ENCODE measurements at places on chromosomes 11 and 22. TPM values are rescaled to one million over a fixed set of nuclear protein-coding genes. Genes with fewer than 3 reads are reported as not detected.
A peak's percentile ranks its signal among the peaks of the same experiment; 100 is the strongest.

Gene DRICH1
- not detected for total RNA-seq

Gene BTBD18
- not detected for total RNA-seq

GRCh38 chr22:38317995-38318715, 922 bp upstream of the CSNK1E start:
- peaks cover 11% of the 10 kb centered on the region for H3K27me3 ChIP-seq
- peaks cover 50% of the 10 kb centered on the region for H3K4me1 ChIP-seq
- peak overlapping the region; percentile 97 for H3K27ac ChIP-seq
- DNase-seq: peak; percentile 97
- H3K36me3 ChIP-seq: peaks cover 17% of the 10 kb centered on the region

DNA sequence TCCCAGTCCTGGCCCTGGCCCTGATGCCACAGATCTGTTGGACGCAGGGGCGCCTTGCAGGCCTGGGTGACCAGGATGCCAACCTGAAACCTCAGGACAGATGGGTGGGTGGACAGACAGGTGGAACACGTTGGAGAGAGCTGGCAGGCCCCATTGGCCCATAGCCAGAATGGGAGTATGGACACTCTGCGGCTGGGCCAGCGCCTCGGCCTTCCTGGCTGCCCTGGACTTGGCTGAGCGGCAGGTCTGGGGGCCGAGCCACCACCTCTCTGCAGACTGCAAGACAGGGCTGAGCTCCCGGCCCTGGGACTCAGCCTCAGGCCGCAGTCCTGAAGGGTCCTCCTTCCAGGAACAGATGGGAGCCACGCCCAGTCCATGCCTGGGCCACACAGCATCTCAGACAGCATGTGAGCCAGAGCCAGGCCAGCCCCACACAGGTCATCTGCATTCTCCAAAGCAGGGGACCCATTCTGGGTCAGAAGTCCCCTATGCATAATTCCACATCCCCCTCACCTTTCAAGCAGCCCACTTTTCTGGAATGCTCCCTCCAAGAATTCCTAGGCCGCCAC, 14.1 kb downstream of the WNT7B start:
- H3K27ac ChIP-seq: no peak overlapping the region
- DNase-seq: no peak
- peaks cover under 1% of the 10 kb centered on the region for H3K4me1 ChIP-seq
- peaks cover 16% of the 10 kb centered on the region for H3K27me3 ChIP-seq
- H3K36me3 ChIP-seq: no peaks in the 10 kb centered on the region

Gene CYTH4
- total RNA-seq: not detected

GRCh38 chr11:16191212-16191867, 165.0 kb downstream of the SOX6 start:
- no peaks in the 10 kb centered on the region for H3K27me3 ChIP-seq
- no peak overlapping the region for H3K27ac ChIP-seq
- DNase-seq: no peak
- no peaks in the 10 kb centered on the region for H3K36me3 ChIP-seq
- H3K4me1 ChIP-seq: peaks cover 30% of the 10 kb centered on the region

- DNase-seq: no peak
- H3K4me1 ChIP-seq: no peaks in the 10 kb centered on the region
- H3K27ac ChIP-seq: no peak overlapping the region
- no peak overlapping the region for H3K4me3 ChIP-seq
Observed at GRCh38 chr22:22245256-22245909, 797 bp downstream of the VPREB1 start.

Gene VPS26B
- 37.5 TPM for total RNA-seq

DNA sequence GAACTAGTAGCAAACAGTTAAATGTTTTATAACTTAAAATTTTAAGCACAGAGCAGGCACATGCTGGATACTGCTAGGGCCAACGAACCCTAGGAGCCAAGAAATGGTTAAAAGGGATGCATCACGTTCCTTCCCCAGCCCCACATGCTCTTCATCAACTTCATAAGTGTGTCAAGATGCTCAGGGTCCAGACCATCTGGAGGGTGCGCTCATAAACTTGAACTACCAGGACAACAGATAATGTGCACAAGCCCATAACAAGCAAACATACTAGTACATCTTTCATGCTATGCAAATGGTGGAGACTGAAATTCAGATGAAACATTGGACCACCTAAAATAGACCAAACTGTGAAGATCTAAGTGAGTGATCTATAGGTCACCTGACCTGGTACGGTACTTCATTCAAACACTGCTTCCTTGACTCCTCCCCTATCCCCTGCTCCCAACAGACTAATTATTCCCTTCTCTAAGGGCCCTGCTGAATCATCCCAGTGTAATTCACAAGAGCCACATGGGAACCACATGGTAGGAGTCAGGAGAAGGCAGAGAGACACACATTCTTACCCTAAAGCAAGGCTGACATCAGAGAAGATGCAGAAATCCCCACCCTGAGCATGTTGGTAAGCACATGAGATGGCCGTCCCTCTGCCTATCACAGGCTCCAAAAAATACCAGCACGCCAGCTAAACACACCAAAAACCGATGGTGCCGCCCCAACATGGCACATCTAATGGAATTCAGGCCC, 83.9 kb downstream of the ETS1 start:
- peaks cover 5% of the 10 kb centered on the region for H3K27me3 ChIP-seq
- H3K27ac ChIP-seq: peak overlapping the region; percentile 95
- H3K4me3 ChIP-seq: peak overlapping the region; percentile 74
- peaks cover 45% of the 10 kb centered on the region for H3K36me3 ChIP-seq
- peak; percentile 95 for DNase-seq

DNA sequence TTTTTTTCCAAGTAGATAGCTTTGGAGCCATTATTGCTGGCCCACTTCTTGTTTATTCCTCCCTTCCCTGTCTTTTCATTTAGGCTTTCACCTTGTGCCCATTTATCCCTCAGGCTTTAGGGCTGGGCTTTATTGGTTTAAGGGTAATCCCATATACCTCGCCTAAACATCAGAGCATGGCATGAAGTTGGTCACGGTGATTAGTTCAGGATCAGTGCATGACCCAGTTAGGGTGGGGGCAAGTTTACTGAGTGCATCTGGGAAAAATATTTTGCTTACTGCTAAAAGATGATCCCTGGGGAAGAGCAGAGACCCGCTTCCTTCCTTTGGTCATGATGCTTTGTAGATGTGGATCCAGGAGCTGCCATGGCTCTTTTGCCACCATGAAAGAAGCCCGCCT, 153.3 kb upstream of the NECTIN1 start:
- no peaks in the 10 kb centered on the region for H3K36me3 ChIP-seq
- no peaks in the 10 kb centered on the region for H3K4me1 ChIP-seq
- H3K27me3 ChIP-seq: peaks cover 35% of the 10 kb centered on the region
- no peak overlapping the region for H3K27ac ChIP-seq
- H3K4me3 ChIP-seq: no peak overlapping the region

- no peaks in the 10 kb centered on the region for H3K27me3 ChIP-seq
- DNase-seq: no peak
- H3K4me3 ChIP-seq: no peak overlapping the region
- no peak overlapping the region for H3K27ac ChIP-seq
- H3K36me3 ChIP-seq: no peaks in the 10 kb centered on the region
Observed at GRCh38 chr11:91850533-91851275, 373.9 kb upstream of the FAT3 start.

GRCh38 chr11:96145163-96145585, 197.8 kb downstream of the MAML2 start:
- peaks cover 17% of the 10 kb centered on the region for H3K36me3 ChIP-seq
- no peaks in the 10 kb centered on the region for H3K27me3 ChIP-seq
- H3K4me3 ChIP-seq: peak overlapping the region; percentile 46
- peak overlapping the region; percentile 64 for H3K27ac ChIP-seq

DNA sequence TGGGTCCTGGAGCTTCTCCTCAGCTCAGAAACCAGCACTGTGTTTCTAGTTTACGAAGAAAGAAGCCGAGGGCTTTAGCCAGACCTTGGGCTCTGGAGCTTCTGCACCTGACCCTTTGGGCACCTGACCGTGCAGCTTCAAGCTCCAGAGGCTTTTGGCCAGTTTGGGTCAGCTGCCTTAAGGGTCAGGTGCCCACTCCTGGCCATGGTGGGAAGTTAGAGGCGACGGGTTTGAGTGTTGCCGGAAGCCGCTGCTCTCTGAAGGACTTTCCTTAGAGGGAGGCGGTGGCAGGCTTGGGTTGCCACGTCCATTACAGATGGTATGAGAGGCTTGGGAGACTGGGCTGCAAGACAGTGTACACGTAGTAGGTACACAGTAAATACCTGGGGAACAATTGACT, 52.3 kb downstream of the PISD start:
- H3K27me3 ChIP-seq: peaks cover 1% of the 10 kb centered on the region
- H3K27ac ChIP-seq: no peak overlapping the region
- no peaks in the 10 kb centered on the region for H3K4me1 ChIP-seq

- H3K36me3 ChIP-seq: peaks cover 7% of the 10 kb centered on the region
- no peak overlapping the region for H3K27ac ChIP-seq
- no peaks in the 10 kb centered on the region for H3K27me3 ChIP-seq
- H3K4me3 ChIP-seq: no peak overlapping the region
Observed at GRCh38 chr11:87213444-87213843, 175.7 kb downstream of the TMEM135 start.

Gene BIRC3
- total RNA-seq: 0.48 TPM

DNA sequence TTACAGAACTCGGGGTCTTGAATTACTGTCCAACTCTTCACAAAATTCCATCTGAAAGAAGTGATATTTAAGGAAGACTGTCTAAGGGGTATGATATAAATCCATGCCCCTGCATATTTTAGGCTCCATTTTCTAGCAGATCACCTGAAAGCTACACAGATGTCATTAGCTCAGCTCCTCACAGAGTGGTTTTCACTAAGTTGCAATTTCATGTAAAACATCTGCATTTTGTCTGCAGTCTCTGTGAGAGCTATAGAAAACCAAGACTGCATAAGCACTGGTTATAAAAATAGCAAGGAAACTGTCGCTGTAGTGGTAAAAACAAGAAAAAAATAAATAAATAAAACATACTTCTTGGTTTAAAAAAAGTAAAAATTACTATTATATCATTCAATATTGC, 103.4 kb downstream of the RPL27A start:
- H3K27ac ChIP-seq: no peak overlapping the region
- peaks cover 4% of the 10 kb centered on the region for H3K36me3 ChIP-seq
- H3K27me3 ChIP-seq: peaks cover 1% of the 10 kb centered on the region
- no peak overlapping the region for H3K4me3 ChIP-seq
- peaks cover 35% of the 10 kb centered on the region for H3K4me1 ChIP-seq

DNA sequence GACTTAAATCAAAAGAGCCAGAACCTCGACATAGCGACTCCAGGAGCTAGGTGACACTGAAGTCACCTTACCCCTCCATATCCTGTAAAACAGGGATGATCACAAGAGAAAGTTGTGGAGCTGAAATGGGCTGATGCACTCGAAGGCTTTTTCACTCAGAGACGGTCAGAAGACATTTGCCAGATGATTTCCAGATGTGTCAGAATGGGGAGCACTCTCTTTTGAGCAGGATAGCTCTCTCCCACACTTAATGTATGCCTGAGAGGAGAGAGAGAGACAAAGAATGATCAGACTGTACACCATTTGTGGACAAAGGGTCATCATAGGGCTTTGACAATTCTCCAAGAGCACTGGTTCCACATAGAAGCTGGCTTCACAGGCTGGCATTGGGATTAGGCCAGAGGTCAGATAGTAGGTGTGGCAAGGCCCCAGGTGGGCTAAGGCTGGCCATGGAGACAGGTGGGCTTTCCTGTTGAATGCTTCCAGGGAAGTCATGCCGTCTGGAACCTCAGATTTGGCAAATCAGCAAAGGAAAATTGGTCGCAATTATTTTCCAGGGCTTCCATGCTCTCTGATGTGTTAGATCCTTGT, 42.3 kb upstream of the ETS1 start:
- no peak overlapping the region for H3K4me3 ChIP-seq
- no peaks in the 10 kb centered on the region for H3K36me3 ChIP-seq
- peaks cover 2% of the 10 kb centered on the region for H3K27me3 ChIP-seq
- no peak for DNase-seq

DNA sequence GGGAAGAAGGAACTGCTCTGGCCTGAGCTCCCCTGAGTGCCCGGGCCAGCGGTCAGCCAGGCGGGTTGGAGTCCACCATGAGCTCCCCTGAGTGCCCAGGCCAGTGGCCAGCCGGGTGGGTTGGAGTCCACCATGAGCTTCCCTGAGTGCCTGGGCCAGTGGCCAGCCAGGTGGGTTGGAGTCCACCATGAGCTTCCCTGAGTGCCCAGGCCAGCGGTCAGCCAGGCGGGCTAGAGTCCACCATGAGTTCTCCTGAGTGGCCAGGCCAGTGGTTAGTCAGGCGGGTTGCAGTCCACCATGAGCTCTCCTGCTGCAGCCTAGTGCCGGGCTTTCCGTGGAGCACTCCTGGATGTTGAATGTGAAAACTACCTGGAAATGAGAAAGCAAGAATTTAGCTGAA, 844.0 kb downstream of the TBC1D22A start:
- H3K27me3 ChIP-seq: no peaks in the 10 kb centered on the region
- H3K27ac ChIP-seq: no peak overlapping the region
- peaks cover 8% of the 10 kb centered on the region for H3K36me3 ChIP-seq
- no peak overlapping the region for H3K4me3 ChIP-seq

Gene SYT13
- not detected for total RNA-seq

GRCh38 chr22:35317680-35318290, 18.1 kb downstream of the TOM1 start:
- H3K4me1 ChIP-seq: peaks cover 25% of the 10 kb centered on the region
- no peak overlapping the region for H3K27ac ChIP-seq
- no peak for DNase-seq
- H3K4me3 ChIP-seq: no peak overlapping the region
- no peaks in the 10 kb centered on the region for H3K36me3 ChIP-seq
- H3K27me3 ChIP-seq: no peaks in the 10 kb centered on the region

Gene TREH
- not detected for total RNA-seq

Gene OR4D11
- not detected for total RNA-seq

GRCh38 chr11:3056296-3057068, 741 bp downstream of the CARS1 start:
- DNase-seq: no peak
- H3K4me1 ChIP-seq: peaks cover 56% of the 10 kb centered on the region
- peaks cover 5% of the 10 kb centered on the region for H3K27me3 ChIP-seq
- peaks cover 8% of the 10 kb centered on the region for H3K36me3 ChIP-seq
- peak overlapping the region; percentile 97 for H3K27ac ChIP-seq

- H3K27me3 ChIP-seq: no peaks in the 10 kb centered on the region
- DNase-seq: no peak
Observed at GRCh38 chr11:41980741-41981140, 521.3 kb upstream of the LRRC4C start.

- no peaks in the 10 kb centered on the region for H3K4me1 ChIP-seq
- H3K36me3 ChIP-seq: peaks cover 12% of the 10 kb centered on the region
- DNase-seq: no peak
- H3K4me3 ChIP-seq: no peak overlapping the region
- H3K27ac ChIP-seq: no peak overlapping the region
Observed at GRCh38 chr22:49011769-49012648, 815.7 kb downstream of the BRD1 start.

GRCh38 chr11:70399681-70400112, 1.4 kb downstream of the CTTN start:
- H3K36me3 ChIP-seq: peaks cover 29% of the 10 kb centered on the region
- 0 out of 2 replicates have a peak, but pooled peaks cover 2% of the 10 kb centered on the region for H3K27me3 ChIP-seq
- H3K27ac ChIP-seq: peak overlapping the region; percentile 93
- H3K4me1 ChIP-seq: peaks cover 35% of the 10 kb centered on the region
- H3K4me3 ChIP-seq: peak overlapping the region; percentile 90
- peak; percentile 97 for DNase-seq
